T-helper 1 cell treated with Interleukin-12 subunit alpha and Interleukin-12 subunit beta and Interleukin-4 antibody, amounts not matched to agents 30 ng/mL and 1 ng/mL, for 36 hours (primary cell): ENCODE measurements at places on chromosomes 12 and 14. TPM values are rescaled to one million over a fixed set of nuclear protein-coding genes. Genes with fewer than 3 reads are reported as not detected.

TAS2R30 gene
- 4.2 and 5.4 TPM in 2 replicates for total RNA-seq

PRDM4 gene
- 28.6 and 29.5 TPM in 2 replicates for total RNA-seq

IL22 gene
- 4.0 and 4.1 TPM in 2 replicates for total RNA-seq

PAX9 gene
- 0.05 TPM in 1 of 2 replicates, not detected in the other for total RNA-seq

TMEM253 gene
- total RNA-seq: 0.63 TPM in 1 of 2 replicates, not detected in the other

AKAP6 gene
- total RNA-seq: 0.15 and 0.22 TPM in 2 replicates

DLK1 gene
- not detected in 2 replicates for total RNA-seq

SLCO1B1 gene
- total RNA-seq: not detected in 2 replicates

CNTN1 gene
- not detected in 2 replicates for total RNA-seq

MYF5 gene
- not detected in 2 replicates for total RNA-seq

TMTC1 gene
- 0.91 and 1.6 TPM in 2 replicates for total RNA-seq

PTPN6 gene
- 189 and 193 TPM in 2 replicates for total RNA-seq

OR6C74 gene
- total RNA-seq: not detected in 2 replicates

ACSM4 gene
- total RNA-seq: not detected in 2 replicates

MYH6 gene
- total RNA-seq: 0.56 and 1.2 TPM in 2 replicates

ACACB gene
- total RNA-seq: 7.5 and 9.0 TPM in 2 replicates

TCL1B gene
- total RNA-seq: not detected in 2 replicates

PLEK2 gene
- total RNA-seq: 0.22 and 0.56 TPM in 2 replicates

ARHGDIB gene
- 1,194 and 1,202 TPM in 2 replicates for total RNA-seq

CLEC4A gene
- 0.39 and 0.46 TPM in 2 replicates for total RNA-seq

NOS1 gene
- not detected in 2 replicates for total RNA-seq

CCDC177 gene
- 0.05 TPM in 1 of 2 replicates, not detected in the other for total RNA-seq
